ENCODE measurements at places on chromosomes 3 and 15. TPM values are rescaled to one million over a fixed set of nuclear protein-coding genes. Genes with fewer than 3 reads are reported as not detected.

The RASGRF1 gene
- 0.14 TPM for total RNA-seq

The SLC28A2 gene
- not detected for total RNA-seq

The PRKCI gene
- 27.8 TPM for total RNA-seq

The THAP10 gene
- total RNA-seq: not detected

The TRIM42 gene
- not detected for total RNA-seq

The SEMA3G gene
- not detected for total RNA-seq

The PRRT3 gene
- 5.5 TPM for total RNA-seq

The GOLGA8F gene
- total RNA-seq: not detected

GRCh38 chr3:126961191-126961790 is 21.6 kb upstream of the PLXNA1 start:
- DNase-seq: no peak

DNA sequence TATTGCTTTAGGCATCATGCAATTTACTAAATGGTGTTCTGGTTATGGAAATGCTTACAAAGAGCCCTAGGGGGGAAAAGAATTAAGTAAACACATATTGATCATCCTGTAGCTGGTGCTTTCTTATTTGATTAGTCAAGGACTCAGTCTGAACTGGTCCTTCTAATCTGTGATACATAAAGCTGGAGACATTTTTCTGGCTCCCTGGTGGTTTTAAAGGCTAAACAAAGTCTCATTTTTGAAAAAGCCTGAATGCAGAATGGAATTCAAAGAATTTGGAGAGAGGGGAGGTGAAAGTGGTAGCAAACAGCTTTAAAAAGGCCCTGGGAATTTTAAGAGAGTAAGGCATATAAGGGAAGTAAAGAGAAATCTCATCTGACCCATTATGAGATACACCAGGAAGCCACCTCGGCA is 149.7 kb downstream of the RBMS3 start:
- no peak for DNase-seq

DNA sequence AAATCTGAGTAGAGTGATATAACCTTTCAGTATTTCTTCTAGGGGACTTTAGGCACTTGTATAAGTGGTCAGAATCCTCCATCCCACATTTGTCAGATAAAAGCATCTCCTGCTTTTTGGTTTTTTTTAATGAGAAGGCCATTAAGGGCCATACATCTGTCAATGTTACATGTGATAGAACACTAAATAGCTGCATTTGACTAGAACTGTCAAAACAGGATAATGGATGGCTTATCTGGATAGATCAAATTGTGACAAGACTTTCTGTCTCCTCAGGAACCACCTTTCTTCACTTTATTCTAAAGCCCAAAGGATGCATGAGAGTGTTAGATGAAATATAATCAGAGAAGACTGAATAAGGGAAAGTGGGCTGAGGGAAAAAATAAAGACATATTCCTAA is 533.4 kb upstream of the TGFBR2 start:
- DNase-seq: no peak

DNA sequence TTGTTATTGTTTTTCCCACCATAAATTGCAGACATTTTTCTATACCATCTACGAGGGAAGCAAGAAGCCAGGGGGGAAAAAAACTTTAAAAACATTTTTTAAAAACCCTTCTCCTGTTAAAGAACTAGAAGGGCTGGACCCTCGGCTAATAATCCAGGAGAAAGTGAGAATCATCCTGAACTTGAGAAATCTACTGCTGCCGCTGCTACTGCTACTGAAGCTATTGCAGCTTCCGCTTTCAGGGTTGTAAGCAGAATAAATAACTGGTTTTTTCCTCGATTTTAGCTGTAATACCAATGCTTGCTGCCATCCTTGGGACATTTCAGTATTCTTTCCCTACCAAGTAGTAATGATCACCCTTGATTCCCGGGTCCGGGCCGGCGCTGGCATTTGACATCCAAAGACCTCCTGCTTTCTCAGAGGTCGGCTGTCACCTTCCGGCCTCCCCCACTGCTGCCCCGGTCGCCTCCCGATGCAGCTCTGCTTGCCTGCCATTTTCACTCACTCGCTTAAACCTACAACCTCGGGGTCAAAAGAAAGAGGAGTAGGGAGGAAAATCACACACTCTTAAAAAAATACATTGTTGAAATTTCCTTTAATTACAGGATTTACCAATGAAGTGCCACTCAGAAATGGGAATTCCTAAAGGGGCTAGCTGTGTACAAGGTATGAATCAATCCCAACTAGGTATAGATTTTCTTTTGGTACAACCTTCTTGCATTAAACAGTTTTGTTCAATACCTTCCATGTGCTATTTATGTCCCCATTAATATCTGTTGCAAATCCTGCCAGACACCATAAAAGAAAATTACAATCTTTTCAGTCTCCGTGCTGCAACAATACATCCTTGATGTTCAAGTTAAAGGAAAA is 674 bp upstream of the MECOM start:
- no peak for DNase-seq

DNA sequence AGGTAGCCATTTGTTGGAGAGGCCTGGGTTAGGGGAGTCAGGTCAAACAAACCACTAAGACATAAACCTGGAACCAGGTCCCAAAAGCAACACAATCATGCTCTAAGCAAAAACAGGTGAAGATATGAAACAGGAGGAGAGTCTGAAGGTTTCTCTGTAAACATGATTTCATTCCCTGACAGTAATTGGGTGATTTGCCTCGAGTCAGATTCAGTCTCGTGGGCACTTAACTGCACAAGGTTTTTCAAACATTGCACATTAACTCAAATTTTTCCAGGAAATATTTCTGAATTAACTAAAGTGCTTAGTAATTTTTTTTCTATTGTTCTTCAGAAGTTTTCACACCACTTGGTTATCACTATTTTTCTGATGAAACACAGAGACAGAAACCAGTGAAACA is 27.8 kb downstream of the RORA start:
- DNase-seq: no peak

- DNase-seq: no peak
Observed at GRCh38 chr3:9101286-9101685, 138.0 kb upstream of the RAD18 start.

GRCh38 chr3:13669457-13669856 is 120.5 kb downstream of the FBLN2 start:
- DNase-seq: no peak

GRCh38 chr15:66153549-66154415 is 99.8 kb downstream of the MEGF11 start:
- DNase-seq: no peak

DNA sequence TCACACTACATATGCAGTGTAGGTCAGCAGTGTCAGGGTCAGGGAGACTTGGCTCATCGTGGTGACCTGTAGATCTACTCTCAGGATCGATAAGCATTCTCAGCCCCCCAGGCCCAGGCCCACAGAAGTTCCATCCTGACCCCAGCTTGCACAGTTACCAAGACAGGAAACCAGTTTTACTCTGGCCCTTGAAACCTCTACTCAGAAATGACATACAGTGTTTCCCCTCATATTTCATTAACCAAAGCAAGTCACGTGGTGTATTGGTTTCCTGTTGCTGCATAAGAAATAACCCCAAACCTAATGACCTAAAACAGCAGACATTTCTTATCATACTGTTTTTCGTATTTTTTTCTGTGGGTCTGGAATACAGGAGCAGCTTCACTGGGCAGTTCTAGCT is 242.2 kb downstream of the SLCO3A1 start:
- no peak for DNase-seq

All from naive thymus-derived CD8-positive, alpha-beta T cell (primary cell).